ENCODE measurements at places on chromosomes 11 and 22.

DNA sequence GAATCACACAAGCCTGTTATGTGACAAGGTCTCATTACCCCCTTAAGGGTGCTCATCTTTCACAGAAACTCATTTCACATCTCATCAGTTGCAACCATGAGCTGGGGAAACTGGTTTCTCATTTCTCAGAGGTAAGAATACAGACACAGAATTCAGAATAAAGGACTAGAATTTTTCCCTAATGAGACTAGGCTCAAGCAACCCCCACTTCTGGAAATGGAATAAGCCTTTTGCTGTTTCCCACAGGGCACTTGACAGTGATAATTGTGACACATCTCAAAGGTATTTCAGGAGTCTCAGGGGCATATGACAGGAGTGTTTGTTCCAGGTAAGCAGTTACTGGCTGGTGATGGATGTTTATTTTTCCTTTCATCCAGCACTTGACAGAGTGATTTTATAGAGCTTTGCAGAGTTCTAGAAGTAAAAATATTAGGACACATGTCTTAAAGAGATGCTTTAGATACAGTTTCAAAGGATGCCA lies 112.9 kb upstream of the DDI1 start:
- DNase-seq, result peak; percentile 13

DNA sequence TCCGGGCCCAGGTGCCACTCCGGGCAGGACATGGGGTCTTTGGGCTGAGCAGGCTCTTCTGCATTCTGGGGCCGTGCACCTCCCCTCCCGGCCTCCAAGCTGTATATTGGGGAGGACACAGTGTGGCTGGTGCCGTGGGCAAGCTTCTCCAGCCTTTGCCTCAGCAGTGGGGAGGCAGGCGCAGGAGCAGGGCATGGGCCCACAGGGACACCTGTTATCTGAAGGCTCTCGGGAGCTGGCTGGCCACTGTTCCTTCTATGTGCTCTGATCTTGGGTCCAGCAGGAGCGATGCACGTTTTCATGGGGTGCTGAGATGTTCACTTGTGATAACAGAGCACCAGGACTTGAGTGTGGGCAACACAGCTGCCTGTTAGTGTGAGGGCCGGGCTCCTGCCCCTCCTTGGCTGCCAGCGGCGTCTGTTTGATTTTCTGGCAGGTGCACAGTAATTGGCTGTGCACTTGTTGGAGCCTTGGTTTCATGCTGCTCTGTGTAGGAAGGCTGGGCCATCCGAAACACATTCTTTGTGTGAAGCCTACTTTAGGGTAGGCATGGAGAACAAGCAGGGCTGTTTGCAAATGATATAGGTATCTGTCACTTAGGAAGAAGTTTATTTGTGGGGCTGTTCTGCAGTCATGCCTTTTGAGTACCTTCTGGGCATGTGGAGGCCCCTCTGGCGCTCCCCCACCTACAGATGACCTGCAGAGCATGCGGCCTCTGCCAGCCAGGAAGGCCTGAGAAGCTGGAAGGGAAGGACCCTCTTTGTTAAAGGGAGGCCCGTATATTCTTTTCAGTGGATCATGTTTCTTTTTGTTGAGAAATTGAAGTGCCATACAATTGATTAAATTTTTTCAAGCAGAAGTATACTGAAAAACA lies 201.5 kb downstream of the TBC1D22A start:
- peak; percentile 31 for DNase-seq

DNA sequence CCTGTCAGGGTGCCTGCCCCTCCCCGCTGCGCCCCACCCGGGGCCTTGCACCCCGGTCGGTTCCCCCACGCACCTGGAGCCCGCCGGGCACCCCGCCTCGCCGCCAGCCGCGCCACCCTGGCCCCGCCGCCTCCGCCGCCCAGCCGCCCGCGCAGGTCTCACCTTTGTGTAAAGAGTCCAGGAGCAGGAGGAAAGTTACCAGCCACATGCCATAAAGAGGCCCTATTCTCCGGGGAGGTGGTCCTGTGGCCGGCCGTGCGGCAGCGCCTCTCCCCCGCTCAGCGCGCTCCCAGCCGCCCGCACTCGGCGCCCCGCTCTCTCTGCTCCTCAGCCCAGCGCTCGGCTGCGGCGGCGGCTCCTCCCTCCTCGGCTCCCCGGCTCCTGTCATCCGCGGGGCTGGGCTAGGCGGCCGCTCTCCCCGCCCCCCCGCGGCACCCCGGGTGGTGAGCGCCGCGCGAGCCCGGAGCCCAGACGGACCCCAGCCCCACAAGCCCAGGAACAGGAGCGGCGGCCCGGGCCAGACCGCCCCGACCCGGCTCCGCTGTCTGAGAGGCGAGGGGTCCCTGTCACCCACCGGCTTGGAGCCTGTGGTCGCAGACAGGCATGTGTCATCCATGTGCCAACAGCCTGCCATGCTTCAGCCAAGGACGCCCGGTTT lies at the start of gene DSCAML1:
Gene DSCAML1 (minus strand): TSS at position 345 of the 658 bp plus-strand sequence. CDS start 137 bp downstream, at position 208.
- peak; percentile 22 for DNase-seq

DNA sequence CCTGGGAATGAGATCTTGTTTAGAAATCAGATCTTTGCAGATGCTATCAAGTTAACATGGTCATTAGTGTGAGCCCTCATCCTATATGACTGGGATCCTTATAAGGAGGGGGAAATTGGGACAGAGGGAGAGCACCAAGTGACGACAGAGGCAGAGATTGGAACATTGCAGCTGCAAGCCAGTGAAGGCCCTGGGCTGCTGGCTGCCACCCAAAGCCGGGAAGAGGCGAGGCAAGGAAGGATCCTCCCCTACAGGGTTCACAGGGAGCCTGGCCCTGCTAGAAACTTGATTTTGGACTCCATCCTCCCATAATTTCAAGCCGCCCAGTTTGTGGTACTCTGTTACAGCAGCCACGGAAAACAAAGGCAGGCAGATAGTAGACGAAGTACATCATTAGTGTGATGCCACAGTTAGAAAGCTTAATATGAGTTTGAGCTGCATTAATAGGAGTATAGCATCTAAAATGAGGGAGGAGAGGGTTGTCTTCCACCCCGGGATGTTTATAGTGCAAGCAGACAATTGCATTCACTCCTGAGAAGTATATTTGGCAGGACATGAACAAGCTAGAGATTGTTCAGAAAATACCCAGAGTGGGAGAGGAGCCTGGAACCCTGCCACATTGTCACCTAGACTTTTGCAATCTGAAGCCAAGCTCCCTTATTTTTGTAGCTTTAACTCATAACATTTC lies 56.8 kb upstream of the CLMP start:
- DNase-seq, result no peak

GRCh38 chr22:47123006-47123826 lies 360.8 kb downstream of the TBC1D22A start:
- no peak for DNase-seq

DNA sequence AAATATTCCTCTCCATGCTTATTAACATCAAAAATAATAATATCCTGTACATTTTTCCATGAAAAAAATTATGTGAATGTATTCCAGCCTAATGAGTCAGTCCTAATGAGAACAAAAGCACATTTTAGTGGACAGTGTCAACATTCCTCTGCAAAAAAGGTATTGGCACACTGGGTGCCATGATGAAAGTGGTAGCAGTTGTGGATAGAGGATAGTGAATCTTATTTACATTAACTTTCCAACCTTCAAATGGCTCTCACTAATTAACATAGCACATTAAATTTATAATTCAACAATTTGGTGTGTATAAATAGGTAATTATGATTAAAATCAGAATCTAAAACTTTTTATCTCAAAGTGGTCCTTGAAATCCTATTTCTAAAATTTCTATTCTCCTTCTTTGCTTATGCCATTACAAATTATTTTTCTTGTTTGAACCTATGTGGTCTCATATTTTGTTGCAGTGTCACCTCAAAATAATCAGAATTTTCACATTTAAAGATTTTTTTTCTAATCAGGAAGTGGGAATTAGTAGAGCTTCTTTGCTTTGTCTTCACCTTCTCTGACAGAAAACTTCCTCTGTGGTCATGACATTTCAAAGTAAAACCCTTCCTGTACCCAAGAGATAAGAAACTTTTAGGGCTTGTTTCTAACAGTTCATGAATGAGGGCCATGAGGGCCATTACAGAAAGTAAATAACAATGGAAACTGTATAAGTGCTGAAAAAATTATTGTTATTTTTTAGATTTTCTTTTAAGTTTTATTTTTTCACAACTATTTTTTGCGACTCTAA lies 18.7 kb downstream of the SOX6 start:
- no peak for DNase-seq

DNA sequence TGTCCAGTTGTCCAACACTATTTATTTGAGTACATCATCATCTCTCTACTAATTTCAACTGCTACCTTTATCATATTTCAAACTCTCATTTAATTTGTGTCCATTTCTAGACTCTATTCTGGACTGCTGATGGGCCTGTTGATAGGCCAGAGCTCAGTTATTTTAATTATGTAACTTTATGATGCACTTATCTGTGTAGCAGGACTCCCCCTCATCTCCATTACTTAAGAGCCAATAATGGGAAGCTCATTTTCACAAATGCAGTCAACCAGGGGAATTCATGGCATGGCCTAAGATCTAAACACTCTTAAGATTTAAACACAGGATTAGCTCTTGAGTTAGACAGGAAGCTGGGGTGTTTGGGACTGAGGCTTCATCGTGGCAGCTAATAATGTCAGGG lies 21.4 kb downstream of the KCNQ1OT1 start:
- DNase-seq, result no peak

DNA sequence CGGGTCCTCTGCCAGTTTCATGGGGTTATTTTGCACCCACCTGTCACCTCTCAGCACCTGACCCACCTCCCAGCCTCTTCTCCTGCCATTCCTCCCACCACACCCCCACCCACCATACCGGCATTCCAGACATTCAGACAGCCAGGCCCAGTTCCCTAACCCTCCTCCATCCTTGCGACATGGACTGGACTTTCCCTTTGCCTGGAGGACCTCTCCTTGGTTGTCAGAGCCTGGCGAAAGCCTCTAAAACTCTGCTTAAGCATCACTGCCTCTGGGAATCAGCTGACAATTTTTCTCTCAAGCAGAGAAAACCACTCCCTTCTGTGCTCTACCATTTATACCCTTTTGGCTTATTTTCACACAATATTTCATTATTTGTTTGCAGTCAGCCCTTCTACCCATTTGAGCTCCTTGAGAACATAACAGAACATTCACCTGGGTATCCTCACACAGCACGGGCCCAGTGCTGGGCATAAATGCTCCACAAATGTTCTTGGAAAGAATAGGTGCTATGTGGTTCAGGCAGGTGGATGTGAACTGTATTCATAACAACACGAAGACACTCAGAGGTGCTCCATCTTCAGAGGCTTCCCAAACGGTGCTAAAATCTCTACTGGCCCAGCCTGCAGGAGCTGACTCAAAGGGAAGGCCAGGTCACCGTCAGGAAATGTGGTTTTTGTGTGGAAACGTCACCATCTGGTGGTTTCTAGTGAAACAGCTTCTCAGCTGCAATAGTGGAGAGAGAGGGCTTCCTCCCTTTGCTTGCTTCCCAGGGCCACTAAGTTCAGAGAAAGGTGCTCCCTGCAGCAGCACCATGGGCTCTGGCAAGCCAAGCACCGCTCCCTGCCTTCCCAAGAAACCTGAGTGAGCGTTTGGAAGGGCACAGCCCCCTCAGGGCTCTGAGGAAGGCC lies 10.4 kb downstream of the SPATA19 start:
- DNase-seq, result peak; percentile 20

GRCh38 chr22:38610234-38610633 lies 40.3 kb upstream of the DMC1 start:
- DNase-seq, result no peak

DNA sequence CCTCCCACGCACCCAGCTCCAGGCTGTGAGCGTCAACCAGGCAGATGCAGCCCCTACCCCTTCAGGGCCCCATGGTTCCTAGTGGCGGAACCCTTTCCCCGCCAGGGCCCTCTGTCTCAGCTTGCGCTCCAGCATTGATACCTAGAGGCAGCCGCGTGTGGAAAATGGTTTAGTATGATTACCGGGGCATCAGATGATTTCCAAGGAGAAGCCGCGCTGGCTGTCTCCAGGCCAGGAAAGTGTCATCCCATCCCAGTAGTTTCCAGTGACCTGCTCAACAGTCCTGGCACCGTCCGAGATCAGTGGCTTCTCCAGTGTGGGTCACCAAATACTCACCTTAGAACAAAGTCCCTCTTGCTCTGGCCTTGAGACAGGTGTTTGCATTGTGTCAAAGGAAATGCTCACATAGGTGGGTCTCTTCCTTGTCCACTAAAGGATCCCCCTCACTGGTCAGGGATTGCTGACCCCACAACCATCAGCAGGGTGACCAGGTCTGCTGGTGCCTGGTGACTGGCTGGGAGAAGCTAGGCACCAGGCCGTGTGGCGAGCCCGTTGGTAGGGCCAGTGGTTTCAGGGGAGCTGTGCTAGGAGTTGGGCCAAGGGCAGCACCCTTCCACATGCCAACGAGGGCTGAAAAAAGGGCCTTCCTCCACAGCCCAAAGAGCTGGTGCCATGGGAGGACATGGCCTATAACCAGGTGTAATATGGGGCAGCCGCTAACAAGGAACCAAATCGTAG lies 109.4 kb downstream of the MORC2 start:
- no peak for DNase-seq

DNA sequence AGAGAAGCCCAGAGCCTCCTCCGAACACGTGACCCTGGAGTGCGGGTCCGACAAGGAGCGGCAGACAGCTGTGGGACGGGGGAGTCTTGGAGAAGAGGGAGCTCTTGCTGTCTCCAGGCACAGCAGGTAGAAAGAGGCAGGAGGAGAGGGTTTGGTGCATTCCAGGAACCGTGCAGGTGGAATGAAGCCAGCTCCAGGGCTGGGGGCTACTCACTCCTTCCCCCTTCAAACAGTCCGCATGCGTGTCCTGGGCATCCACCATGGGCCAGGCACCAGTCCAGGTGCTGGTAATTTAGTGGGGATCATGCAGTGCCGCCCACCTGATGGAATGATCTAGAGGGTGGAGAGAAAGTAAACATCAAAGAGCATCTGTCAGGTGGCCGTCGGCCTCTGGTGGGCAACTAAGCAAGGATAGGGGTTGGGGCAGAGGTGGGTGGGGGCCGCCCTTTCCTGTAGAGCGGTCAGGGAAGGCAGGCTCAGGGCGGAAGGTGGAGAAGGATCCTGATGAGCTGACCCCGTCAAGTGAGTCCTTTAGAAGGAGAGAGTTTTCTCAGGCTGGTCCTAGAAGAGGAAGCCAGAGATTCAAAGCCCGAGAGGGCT lies 850.0 kb downstream of the TBC1D22A start:
- no peak for DNase-seq

GRCh38 chr11:121450401-121450800 lies 1.7 kb upstream of the SORL1 start:
- no peak for DNase-seq

GRCh38 chr11:107102692-107103477 lies 84.6 kb upstream of the GUCY1A2 start:
- no peak for DNase-seq

DNA sequence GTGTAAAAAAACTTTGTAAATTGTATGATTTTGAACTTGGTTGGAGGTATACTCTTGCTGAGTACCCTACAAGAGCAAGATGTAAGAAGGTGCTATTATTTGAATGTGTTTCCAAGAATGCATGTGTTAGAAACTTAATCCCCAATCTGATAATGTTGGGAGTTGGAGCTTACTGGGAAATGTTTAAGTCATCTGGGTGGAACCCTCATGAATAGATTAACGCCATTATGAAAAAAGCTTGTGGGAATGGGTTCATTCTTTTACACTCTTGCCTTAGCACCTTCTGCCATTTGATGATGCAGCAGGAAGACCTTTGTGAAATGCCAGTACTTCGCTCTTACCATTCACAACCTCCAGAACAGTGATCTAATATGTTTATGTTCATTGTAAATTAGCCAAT lies 498.3 kb downstream of the TMEM135 start:
- DNase-seq, result no peak
